Endothelial cell (in vitro differentiated cells): ENCODE measurements at places on chromosomes 2 and 18.
A peak's percentile ranks its signal among the peaks of the same experiment; 100 is the strongest.

DNA sequence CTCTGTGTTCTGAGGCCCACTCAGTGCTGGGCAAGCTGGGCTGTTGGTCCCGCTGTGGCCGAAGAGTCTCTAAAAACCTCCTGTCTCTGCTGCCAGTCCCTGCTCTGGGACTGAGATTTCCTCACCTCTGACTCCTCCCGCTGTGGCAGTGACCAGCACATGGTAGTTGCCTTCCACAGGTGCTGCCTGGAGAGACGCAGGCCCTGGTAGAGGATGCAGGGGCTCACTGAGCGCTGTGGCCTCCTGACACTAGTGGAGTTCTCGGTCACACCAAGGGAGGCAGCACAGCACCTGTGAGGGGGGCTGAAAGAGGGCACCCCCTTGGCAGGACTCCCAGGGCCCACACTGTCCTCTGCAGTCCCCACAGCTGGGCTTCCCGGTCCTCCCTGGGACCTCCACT lies 3.8 kb upstream of the ASB1 start:
- no peak for DNase-seq

- DNase-seq, result no peak
Observed at GRCh38 chr2:228705318-228705717, 523.8 kb upstream of the SPHKAP start.

- DNase-seq, result no peak
Observed at GRCh38 chr18:76988031-76988826, 144.4 kb downstream of the MBP start.

GRCh38 chr2:185676316-185676715 lies 62.3 kb upstream of the FSIP2 start:
- no peak for DNase-seq

DNA sequence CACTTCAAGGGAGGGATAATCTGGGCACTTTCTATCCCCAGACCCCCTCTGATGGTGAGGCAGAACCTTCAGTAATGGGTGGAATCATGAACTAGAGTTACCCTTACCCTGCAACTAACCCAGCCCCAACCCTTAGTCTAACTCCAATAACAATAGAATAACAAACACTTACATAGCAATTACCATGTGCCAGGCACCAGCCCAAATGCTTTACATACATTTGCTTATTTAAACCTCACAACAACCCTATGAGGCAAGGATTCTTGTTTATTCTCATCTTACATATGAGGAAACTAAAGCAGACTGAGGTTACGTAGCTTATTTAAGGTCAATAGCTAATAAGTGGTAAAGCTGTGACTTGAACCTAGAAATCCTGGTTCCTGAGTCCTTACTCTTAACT lies 132.8 kb downstream of the CYP26B1 start:
- DNase-seq, result no peak

GRCh38 chr18:51196811-51197660 lies 445 bp downstream of the MEX3C start:
- peak; percentile 52 for DNase-seq

DNA sequence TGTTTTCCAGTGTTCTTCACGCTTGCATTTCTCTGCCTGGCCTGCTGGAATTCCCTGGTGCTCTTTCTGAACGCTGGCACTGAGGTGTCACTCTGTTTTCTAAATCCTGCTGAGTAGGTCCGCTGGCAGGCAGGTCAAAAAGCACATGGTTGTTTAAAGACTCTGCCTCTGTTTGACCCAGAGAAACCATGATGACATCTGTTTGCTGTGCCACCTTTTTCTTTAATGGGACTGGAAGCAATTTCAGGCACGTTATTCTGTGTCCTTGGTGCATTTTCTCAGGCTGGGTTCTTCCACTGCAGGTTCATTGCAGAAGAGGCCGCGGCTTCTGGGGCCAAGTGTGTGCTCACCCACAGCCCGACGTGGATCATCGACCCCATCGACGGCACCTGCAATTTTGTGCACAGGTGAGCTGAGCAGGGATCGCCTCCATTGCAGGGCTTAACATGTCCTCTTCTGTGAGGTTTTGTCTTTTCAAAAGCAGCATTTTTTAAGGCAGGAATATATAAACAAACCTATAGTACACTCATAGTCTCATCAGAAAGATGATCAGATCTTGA lies 28.4 kb downstream of the IMPA2 start:
- no peak for DNase-seq

- DNase-seq, result no peak
Observed at GRCh38 chr18:59052965-59053820, 86.5 kb upstream of the SEC11C start.

GRCh38 chr2:162232671-162233070 lies 10.6 kb downstream of the FAP start:
- no peak for DNase-seq

DNA sequence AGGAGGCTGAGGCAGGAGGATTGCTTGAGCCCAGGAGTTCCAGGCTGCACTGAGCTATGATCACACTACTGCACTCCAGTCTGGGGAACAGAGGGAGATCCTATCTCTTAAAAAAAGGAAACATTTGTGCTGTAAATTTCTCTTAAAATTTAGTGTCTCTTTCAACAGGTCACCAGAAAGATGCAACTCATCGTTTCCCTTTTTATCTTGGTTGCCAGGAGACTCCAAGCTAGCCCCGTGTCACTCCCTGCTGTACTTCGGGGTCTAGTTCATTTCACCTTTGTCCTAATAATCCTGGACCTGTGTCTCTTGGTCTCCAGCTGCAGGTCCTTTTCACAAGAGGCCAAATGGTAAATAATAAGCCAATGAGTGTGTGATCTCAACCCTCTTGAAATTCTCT lies 7.1 kb downstream of the HS1BP3 start:
- DNase-seq, result no peak

- DNase-seq, result peak; percentile 60
Observed at GRCh38 chr2:227406177-227407031, 18.7 kb upstream of the SCYGR1 start.

- DNase-seq, result no peak
Observed at GRCh38 chr2:194700726-194701125, 956.3 kb upstream of the SLC39A10 start.
